ENCODE measurements at places on chromosomes 11 and 22.

- DNase-seq = no peak
Observed at GRCh38 chr22:23841736-23842445, 3.1 kb upstream of the DERL3 start.

- no peak for DNase-seq
Observed at GRCh38 chr11:108501396-108501795, 3.2 kb upstream of the POGLUT3 start.

GRCh38 chr11:14975252-14975587 lies 3.1 kb upstream of the CALCA start:
- DNase-seq = no peak

DNA sequence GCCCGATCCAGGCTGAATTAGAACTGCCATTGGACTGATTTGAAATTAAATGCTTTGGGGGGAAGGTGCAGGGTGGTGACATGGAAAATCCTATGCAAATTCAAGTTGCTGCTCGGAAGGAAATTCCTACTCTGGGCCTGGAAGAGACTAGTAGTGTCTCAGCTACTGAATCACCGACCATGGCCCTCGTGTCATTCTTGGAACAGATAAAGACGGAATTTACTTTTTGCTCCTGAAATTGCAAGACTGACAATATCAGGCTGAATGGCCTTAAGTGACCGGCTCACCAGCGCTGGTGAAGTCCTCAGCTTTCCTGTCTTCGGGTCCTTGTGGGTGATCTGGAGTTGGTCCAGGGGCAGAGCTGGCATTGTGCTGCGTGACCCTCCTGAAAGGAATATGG lies 6.1 kb downstream of the ASCC2 start:
- DNase-seq = no peak

DNA sequence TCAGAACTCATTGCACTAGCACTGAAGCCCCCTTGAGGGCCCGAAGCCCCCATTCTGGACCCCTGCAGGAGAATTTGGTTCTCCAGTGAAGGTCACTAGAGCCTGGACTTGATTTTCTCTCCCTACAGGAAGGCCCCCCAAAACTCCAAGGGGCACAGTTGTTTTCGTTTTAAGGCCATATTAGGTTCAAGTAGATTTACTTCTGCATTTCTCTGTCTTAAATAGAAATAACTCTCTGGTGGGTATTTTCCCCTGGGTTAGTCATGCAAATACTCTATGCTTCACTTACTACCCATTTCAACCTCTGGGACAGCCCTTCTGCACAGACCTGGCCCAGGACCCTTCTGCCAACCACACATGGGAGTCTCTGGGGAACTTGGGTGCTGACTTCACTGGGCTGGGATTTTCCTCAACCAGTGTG lies 41.6 kb downstream of the WEE1 start:
- DNase-seq = no peak

All from cerebellum (tissue), 4 donors.